Fibroblast of skin of back (primary cell): ENCODE measurements at places on chromosomes 12 and 14.

DNA sequence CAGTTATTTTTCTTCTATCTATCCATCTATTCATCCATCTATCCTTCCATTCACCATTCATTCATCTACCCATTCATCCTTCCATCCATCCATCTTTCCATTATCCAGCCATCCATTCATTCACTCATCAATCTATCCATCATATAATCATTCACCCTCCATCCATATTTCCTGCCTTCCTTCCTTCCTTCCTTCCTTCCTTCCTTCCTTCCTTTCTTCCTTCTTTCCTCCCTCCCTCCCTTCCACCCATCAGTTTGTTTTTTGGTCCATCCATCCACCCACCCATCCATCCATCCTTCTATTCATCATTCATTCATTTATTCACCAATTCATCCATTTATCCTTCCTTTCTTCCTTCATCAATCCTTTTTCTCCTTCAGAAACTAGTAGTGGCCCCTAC lies 34.3 kb upstream of the NOS1 start:
- no peak for DNase-seq

GRCh38 chr12:31005944-31006361 lies 67.7 kb upstream of the DDX11 start:
- peak; percentile 84 for DNase-seq

DNA sequence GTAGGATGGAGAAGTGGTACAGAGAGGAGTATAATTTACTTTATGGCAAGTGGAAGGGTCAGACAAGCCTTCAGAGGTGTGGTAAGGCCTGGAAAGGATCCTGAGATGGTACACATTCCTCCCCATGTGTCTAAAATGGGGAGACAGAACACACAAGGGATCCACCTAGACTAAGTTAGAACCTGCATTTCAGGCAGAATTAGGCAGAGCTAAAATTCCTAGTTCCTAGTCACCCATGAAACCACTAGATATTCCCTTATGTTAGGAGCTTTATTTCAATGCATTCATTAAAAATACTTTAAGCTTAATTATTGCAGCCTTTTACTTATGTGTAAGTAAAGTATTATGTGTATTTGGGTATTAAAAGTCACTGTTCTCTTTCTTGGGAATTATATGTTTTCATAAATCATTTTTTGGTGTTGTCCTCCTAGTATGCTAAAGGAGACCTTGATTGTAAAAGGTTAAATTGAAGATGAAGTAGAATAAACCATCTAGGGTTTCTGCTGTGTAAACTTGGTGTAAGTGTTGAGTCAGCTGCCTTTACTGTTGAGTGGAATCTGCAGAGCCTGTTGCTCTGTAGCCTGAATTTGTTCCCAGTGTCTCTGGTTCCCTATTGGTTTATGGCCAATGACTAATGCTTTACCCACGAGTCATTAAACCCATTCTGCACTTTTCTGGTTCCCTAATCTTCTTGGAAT lies 423.2 kb downstream of the ATP23 start:
- peak; percentile 100 for DNase-seq

DNA sequence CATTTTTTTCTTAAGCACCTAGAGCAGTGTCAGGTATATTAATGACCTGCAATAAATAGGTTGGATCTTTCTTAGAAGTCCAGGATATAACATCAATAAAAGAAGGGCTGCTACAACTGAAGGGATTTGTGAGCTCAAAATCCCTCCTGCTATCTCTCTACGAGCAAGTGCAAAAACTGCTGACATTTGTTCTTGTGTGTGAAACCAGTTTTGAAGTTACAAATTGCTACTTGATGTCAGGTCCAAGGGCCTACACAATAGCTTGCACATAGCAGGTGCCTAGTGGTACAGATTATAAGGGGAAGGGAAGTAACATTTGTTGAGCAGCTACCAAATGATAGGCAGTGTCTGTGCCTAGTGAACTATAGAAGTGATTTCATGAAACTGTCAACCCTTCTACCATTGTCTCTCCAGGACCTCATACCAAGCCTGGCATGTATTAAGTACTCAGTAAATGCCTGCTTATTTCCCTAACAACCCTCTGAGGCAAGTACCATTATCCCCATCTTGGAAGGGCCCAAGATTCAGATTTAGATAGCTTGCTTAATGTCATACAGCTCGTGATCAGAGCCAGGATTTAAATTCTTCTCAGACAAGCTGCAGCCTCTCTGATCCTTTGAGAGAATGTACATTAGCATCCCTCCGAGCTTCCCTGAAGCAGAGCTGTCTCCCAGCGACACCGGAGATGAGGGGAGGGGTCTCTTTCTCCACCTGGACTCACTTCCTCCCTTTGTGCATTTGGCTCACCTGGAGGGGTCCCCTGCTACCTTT lies 300.3 kb downstream of the ZFP36L1 start:
- DNase-seq = no peak

- no peak for DNase-seq
Observed at GRCh38 chr12:57142121-57142520, 5.3 kb downstream of the LRP1-AS start.

DNA sequence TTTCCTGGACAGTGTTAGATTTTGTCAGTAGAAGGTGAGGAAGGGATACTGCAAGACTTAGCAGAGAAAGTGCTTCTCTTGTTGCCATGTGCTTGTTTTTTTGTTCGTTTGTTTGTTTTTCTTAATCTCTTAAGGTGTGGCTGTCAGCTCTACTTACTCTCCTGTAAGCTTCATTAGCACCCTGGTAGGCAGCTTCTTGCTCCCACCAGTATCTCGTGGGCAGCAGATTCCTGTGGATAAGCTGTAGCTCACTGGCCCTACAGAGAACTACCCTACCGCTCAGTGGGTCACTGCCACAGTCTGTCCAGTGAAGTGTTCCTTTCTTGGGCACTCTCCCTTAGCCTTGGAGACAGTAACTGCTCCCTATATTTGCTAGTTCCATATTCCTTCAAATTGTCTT lies 30.1 kb downstream of the VRK1 start:
- no peak for DNase-seq

DNA sequence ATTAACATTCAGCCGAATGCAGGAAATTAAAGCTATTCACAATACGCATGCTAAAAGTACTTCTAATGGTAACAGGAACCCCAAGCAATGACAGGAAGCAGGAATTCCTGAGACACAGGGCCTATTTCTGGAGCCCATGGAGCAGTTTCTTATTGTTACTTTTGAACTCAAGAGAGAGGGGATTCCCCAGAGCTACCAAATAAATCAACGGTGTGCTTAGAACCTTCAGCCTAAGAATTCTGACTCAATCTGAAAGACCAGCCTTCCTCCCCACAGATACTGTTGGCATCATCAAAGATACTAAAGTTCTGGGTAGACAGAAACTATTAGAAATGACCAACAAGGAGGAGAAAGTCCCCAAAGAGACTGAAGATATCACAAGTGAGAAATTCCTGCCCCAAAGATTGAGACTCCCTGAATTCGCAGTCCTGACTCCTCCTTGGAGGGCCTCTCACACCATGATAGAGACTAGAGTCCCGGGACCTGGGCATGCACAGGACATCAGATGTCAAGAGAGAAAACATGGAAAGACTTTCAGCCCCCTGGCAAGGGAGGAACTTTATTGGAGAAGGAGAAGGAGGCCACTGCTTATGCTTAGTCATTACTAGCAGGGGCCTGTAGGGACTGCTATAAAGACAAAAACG lies 32.7 kb downstream of the RTRAF start:
- no peak for DNase-seq
